Fibroblast of skin of back (primary cell): ENCODE measurements at places on chromosomes 7 and 10.
A peak's percentile ranks its signal among the peaks of the same experiment; 100 is the strongest.

- no peak for DNase-seq
These were observed 372.6 kb downstream of the LRMDA start for GRCh38 chr10:75803816-75804552.

- DNase-seq: no peak
These were observed 44.7 kb downstream of the ELFN1 start for GRCh38 chr7:1714583-1715330.

DNA sequence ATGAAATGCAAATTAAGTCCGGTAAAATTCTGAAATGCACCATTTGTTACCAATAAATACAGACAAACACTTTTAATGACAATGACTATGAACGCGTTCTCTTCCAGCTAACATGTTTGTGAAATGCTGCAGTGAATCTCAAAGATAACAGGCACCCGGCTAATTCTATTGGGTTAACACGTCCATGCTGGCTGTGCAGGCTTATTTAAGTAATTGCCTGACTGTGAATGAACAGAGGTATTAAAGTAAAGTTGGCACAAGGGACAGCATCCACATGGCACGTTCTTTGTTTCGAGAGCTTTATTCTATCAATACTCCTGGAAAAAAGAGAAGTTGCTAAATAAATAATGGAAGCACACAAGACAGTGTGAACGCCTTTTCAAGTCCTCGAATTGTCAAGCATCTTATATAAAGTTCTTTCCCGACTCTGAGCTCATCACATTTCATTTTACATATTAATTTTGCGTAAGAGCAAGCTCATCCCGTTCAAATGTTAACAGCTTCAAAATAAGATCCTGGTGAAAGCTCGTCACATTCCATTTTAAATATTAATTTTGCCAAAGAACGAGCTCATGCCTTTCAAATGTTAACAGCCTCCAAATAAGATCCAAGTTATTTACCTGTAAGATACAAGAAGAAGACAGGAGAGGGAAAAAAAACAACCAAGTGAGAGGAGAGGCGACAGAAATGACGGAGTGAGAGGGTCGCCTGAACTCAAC, 111.3 kb upstream of the RHEB start:
- no peak for DNase-seq

- DNase-seq: no peak
These were observed 205.5 kb upstream of the LRRN3 start for GRCh38 chr7:110885474-110885873.

DNA sequence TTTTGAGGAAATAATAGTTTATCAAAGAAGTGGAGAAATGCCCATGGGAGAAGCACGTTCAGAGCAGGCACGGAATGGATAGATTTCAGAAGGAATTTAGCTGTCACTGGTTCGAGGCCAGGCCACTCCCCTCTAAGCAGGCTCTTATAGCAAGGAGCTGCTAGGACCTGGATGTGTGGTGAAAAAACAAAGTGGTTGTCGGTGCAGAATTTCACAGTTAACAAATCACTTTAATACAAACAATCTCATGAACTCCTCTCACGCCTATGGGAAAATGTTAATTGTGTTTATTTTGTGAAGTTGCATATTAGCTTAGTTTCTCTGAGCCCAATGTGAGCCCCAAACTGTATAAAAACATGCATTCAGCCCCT, 176.3 kb downstream of the PKD1L1 start:
- DNase-seq: peak; percentile 74

DNA sequence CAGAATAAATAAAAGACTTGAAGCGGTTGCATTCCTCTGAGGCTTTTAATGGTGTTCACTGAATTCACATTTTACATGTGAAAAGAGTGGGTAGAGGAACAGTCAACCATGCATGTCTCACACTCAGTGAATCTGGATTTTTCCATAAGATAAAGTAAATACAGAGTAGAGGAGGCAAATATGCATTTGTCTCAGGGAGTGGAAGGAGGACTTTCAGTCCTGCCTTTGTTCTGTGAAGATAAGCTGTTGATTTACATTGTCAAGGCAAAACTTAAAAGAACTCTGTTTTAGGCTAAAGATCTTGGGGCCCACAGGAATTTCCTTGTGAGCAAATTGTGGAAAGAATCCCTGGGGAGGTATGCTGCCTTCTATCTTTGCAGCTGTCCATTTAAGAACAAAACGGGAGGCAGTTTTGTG, 825.3 kb upstream of the MBL2 start:
- peak; percentile 21 for DNase-seq

- no peak for DNase-seq
These were observed 408.0 kb downstream of the RPS24 start for GRCh38 chr10:78441694-78442093.
